Adrenal gland (tissue), 19 donors: ENCODE measurements at places on chromosomes 12 and 14. TPM values are rescaled to one million over a fixed set of nuclear protein-coding genes. Genes with fewer than 3 reads are reported as not detected.

DNA sequence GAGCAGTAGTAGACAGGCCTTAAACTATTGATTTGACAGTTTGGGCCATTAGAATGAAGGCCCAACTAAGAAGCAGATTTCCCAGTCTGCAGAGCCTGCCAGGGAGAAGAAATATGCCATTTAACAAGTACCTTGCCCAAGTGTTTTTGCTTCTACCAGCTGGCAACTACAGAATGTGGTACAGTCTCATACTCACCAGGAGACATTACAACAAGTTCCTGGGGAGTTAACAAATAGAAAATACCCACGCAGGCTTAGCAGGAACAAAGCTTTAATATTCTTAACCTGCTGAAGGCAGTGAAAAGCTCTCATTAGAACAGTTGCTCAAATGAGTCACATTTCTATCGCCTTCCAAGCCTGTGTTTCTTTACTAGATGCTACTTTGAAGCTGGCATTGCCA is 241.0 kb downstream of the TMEM117 start:
- H3K36me3 ChIP-seq, result no peaks in the 10 kb centered on the region
- no peak overlapping the region for H3K4me3 ChIP-seq
- H3K27me3 ChIP-seq, result no peaks in the 10 kb centered on the region
- H3K27ac ChIP-seq, result no peak overlapping the region
- no peak for DNase-seq

- no peak overlapping the region for H3K27ac ChIP-seq
- H3K4me3 ChIP-seq, result no peak overlapping the region
- no peaks in the 10 kb centered on the region for H3K27me3 ChIP-seq
Measured at GRCh38 chr12:3627336-3627735, 125.6 kb downstream of the CRACR2A start.

GRCh38 chr14:26190646-26191045 is 407.2 kb downstream of the NOVA1 start:
- no peak overlapping the region for H3K4me3 ChIP-seq
- no peaks in the 10 kb centered on the region for H3K4me1 ChIP-seq
- DNase-seq, result no peak
- H3K27me3 ChIP-seq, result no peaks in the 10 kb centered on the region
- H3K36me3 ChIP-seq, result no peaks in the 10 kb centered on the region

GRCh38 chr12:2616763-2617162 is 178.0 kb upstream of the FKBP4 start:
- no peaks in the 10 kb centered on the region for H3K27me3 ChIP-seq
- H3K36me3 ChIP-seq, result no peaks in the 10 kb centered on the region
- no peak overlapping the region for H3K27ac ChIP-seq
- H3K4me1 ChIP-seq, result no peaks in the 10 kb centered on the region

The OR4Q3 gene
- polyA plus RNA-seq, result not detected

The SLCO1C1 gene
- 0.40 TPM for polyA plus RNA-seq
